Right renal cortex interstitium (tissue), 3 donors: ENCODE measurements at places on chromosomes 11 and 22.
A peak's percentile ranks its signal among the peaks of the same experiment; 100 is the strongest.

DNA sequence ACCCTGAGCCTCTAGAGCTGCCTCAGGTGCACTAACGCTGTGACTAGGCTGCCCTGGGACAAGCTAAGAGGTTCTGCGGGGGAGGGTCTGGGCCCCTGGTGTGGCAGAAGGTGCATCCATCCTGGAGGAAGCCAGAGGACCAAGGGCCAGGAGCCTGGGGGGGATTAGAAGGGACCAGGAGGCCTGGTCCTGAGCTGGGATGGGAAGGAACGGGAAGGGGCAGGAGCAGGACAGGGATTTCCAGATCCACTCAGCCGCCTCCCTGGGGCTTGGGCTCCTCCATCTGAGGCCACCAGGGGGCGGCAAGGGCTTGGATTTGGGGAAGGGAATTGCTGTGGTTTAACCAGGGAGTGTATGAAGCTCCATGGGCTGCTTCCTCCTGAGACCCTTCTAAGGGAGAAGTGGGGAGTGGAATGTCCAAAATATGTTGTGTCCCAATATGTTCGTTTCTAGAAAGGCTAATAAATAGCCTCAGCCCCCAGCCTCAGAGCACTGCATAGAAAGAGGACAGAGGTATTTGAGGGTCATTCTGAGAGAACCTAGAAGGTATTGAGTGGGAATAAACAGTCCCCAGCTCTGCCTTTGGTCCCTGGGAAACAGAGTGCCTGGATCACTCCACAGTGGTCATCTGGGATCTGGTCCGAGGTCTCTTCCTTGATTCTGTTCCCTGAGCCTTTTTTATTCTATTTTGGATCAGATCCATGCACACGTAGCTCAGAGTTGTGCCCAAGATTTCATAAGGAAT lies 17.4 kb upstream of the PRAME start:
- no peak for DNase-seq

DNA sequence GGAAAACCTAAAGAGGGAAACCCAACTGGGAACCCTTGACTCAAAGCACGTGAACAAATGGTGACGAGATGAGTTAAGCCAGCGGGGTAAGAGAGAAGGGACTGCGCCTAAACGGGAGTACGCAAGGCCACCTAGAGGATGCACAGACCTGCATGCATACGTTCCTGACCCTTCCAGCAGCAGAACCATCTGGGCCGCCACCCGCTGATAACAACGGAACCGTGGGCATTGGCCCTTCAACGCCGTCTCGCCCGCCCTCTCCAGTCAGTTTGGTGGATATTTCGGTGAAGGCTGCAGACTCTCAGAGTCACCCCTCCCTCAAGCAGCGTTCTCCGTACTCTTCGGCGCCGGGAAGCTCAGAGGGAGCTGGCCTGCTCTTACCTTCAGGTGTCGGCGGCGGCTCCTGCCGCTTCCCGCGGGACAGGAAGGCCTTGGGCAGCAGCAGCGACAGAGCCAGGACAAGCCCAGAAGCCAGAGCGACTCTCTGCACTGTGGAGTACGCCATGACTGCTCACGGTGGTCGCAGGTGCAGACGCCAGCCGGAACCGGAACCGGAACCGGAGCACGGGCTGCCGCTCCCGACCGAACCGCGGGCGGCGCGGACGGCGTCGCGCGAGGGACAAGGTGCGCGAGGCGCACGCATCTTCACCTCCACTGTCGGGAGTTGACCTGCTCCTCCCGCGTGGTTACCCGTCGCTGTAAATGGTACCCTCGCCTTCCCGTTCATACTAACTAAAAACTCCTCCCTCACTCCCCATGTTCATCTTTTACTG lies at the start of gene RIC3:
TSS of gene RIC3 (minus strand) at position 541 of the 773 bp plus-strand sequence. CDS start at position 505, 36 bp downstream.
- DNase-seq = no peak

DNA sequence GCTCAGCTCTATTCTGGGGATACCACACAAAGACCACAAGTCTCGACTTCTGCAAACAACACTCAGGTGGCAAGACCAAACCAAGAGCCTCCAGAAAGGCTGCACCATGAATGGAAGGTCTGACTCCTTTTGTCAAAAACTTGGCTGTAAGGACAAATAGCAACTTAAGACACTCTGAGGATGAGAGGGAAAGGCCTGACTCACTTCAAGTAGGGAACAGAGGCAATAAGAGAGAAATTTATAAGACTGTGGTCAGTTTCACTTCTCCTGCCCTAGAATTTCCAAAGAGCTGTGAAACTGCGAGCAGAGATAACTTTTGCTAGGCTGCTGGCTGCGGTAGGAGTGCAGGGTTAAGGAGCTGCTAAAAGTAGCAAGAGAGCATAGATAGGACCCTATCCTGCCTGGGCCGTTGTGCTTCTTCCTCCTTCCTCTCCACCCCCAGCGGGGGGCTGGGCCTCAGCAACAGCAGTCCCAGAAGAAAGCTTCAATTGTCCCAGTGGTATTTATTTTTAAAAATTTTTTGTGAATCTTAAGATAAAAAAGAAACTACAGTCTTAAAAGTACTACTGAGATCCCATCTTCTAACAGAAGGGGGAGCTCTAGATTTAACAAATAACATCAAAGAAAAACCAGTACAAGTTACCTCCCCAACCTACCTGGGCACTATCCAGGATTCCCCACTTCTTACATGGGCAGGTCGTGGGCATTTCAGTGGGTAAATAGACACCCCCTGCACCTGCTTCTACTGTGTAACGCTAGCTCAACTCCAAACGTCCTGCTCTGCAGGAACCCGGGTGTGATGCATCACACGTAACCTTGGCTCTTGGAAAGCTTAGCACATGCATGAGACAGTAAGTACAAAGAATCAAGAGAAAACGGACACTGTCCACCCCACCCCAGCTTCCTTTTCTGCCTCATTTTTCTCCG lies 66.4 kb downstream of the SGSM3 start:
- peak; percentile 51 for DNase-seq

DNA sequence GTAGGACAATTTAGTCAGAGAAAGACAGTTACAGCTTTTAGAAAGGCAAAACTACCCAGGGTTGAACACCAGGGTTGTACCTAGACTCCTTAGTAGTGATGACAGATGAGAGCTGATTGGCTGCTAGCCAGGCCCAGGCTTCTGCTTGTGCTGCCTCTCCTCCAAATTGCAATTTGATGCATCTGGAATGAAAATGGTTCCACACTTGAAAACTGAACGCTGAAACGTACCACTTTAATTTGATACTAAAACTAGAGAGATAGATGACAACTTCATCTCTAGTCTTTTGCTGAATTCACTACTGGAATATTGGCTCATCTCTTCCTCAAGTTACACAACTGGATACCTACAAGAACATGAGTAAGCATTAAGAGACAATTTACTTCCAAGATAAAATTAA lies 19.2 kb upstream of the FNBP4 start:
- no peak for DNase-seq

- DNase-seq = no peak
Measured at GRCh38 chr11:45091563-45092403, 54.7 kb upstream of the PRDM11 start.

GRCh38 chr11:121636800-121637176 lies 184.0 kb upstream of the SORL1-AS1 start:
- no peak for DNase-seq

GRCh38 chr11:68325907-68326220 lies 13.5 kb downstream of the LRP5 start:
- DNase-seq = no peak

GRCh38 chr11:23539556-23539955 lies 679.3 kb upstream of the CCDC179 start:
- no peak for DNase-seq

GRCh38 chr22:46626911-46627805 lies 7.0 kb downstream of the GRAMD4 start:
- no peak for DNase-seq

DNA sequence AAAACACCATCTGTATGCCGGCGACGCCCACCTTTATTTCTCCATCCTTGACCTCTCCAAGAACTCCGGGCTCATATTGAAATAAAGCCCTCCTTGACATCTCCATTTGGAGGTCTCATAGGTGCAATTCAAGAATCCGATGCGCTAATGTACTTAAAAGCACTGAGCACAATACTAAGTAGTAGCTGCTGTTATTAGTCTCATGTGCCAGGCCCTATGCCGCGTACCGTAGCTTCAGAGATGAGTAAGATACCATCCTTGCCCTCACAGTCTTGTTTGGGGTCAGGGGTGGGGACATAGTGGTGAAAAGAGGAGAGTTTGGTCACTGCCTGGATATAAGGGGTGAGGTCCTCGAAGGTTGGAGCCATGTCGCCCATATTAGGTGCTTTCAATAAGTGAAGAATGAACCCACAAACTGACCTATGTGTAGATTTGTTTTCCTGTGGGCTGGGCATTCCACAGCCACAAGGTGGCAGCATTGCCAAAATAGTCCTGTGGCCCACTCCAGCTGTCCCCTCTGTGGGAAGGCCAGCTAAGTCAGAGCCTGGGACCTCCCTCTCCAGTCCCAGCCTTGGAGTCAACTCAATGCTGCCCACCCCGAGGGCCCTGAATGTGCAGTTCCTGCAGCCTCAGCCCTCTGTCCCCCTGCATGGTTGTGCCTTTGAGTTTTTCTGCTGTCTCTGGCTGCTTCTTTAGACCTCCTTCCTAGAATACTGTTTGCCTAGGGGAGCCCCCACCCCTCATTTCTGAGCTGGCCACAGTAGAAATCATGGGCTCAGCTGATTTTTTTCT lies 6.5 kb downstream of the DCPS start:
- DNase-seq = peak; percentile 64

GRCh38 chr11:92636543-92637188 lies 332.8 kb upstream of the MTNR1B start:
- DNase-seq = no peak

- DNase-seq = no peak
Measured at GRCh38 chr11:102623998-102624397, 1.1 kb downstream of the MMP20 start.

DNA sequence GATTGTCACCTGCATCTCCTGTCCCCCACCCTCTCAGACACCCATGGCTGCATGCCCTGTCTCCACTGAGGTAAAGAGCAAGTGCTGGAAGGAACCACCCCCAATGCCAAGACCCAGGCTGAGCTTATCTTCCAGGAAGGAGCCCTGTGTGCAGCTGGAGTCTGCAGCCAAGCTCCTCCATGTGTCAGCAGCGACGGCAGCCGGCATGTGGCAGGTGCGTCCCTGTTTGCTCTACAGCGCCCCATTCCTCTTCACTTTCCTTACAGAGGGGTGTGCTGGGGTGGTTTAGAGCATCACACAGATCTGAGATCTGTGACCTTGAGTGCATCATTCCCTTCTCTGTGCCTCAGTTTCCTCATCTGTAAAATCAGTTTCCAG lies 7.7 kb upstream of the MN1 start:
- no peak for DNase-seq
